NCI-H748 treated with DMSO at 0.1 percent for 48 hours (cell line): ENCODE measurements at places on chromosomes 1 and 21.

DNA sequence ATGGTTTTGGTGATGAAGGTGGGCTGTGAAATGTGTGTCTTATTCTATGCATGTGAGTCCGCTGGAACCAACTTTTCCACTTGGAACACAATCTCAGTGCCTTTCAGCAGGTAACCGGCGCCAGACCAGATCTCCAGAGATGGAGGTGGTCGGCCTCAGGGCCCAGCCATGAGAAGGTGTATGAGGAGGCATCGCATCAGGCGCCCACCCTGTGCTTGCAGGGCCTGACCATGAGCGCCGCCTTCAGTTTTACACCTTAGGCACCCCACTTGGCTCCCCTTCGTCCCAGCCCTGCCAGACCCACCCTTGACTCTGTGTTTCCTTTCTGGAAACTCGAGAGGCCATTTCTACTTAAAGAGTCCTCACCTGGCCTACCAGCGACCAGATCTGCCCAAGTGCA, 48.6 kb upstream of the ATF3 start:
- DNase-seq = no peak

GRCh38 chr1:30383221-30383711, 340.1 kb downstream of the MATN1 start:
- DNase-seq = no peak

GRCh38 chr1:170157820-170158219, 12.1 kb downstream of the NTMT2 start:
- DNase-seq = no peak

DNA sequence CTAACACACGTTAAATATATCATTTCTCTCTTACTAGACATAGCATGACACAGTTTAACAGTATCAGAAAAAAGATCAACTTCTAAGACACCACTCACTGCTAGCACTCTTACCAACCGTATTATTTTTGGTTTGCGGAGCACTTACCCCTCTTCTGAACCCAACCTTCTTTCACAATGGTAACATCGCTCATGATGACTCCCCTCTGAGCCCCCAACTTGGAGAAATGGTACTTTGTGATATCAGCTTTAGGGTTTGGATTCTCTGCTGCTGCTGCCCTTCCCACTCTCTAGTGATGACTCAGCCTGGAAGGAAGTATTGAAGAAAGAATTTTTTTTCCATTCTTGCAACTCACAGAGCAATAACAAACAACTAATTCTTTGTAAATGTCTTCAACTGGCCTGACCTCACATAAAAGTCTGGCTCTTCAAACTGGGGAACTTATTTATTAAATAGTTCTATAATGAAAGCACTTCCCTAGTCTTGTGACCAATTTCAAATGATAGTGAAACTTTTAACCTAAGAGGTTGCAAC, 7.0 kb downstream of the AKT3 start:
- DNase-seq = no peak

DNA sequence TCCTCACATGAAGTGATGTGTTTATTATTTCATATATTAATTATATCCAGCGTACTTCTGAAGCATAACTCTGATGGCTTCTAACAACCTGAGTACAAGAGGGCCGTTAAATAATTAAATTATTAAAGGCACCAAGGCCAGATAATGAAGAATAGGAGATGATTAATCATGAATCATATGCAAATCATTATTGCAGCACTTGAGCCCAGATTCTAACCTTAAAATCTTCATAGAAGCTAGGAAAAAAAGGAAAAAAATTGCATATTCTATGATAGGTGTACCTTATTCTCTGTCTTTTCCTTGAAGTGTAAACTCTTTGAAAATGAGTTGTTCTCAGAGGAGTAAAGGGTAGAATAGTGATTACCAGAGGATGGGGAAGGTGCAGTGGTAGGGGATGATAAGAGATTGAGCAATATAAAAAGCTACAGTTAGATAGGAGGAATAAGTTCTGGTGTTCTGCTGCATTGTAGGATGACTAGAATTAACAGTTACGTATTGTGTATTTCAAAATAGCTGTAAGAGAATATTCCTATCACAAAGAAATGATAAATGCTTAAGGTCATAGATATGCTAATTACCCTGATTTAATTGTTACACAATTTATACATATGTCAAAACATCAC, 51.1 kb downstream of the SWT1 start:
- DNase-seq = no peak

- no peak for DNase-seq
Measured at GRCh38 chr1:200079232-200079940, 51.9 kb downstream of the NR5A2 start.

- DNase-seq = no peak
Measured at GRCh38 chr1:230194525-230194924, 127.5 kb downstream of the GALNT2 start.

DNA sequence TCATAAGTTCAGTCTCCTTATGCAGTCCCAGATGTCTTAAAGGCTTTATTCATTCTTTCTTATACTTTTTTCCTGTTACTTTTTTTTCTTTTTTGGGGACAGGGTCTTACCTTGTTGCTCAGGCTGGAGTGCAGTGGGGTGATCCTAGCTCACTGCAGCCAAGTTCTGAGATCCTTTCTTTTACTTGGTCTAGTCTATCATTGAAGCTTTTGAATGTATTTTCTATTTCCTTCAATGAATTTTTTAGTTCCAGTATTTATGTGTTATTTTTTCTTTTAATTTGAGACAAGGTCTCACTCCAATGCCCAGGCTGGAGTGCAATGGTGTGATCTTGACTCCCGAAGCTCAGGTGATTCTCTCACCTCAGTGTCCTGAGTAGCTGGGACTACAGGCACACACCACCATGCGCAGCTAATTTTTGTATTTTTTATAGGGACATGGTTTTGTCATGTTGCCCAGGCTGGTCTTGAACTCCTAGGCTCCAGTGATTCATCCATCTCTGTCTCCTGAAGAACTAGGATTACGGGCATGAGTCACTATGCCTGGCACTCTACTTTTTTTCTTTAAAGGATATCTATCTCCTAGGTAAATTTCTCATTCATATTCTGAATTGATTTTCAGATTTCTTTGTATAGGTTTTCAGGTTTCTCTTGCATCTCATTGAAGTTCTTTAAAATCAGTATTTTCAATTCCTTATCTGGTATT, 26.1 kb upstream of the GTF2B start:
- DNase-seq = no peak

DNA sequence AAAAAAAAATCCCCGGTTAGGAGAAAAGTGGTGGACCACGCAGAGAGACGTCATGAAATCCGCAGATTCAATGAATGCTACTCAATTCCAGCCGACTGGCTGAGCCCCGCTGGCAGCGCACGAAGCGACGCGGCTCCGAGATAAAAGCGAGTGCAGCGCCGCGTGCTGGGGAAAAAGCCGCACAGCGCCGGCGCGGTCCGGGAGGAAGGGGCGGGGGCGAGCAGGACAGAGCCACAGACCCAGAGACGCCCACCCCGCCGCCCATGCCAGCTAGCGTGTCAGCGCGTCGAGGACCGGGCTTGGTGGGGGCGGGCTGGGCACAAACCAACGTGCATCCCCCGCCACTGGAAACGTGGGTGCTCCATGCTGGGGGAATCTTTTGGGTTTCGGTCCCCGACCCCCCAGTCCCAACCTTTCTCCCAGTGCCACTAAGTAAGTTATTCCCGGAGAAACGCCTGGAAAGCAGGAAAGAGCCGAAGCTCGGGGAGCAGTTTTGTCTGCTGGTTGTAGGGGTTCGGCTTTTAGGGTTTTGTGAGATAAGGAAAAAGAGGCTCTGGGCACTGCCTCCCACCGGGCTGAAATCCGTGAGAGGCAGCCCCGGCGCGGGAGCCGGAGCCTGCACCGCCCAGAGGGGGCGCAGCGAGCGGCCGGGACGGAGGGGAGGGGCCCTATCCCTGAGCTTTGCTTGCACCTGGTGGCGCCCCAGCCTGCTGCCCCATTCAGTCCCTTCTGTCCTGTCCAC, at the start of gene KCNJ6:
Gene KCNJ6 (minus strand): TSS at position 148 of the 742 bp plus-strand sequence. CDS start 75,775 bp downstream, outside the sequence.
- DNase-seq = peak; percentile 76

DNA sequence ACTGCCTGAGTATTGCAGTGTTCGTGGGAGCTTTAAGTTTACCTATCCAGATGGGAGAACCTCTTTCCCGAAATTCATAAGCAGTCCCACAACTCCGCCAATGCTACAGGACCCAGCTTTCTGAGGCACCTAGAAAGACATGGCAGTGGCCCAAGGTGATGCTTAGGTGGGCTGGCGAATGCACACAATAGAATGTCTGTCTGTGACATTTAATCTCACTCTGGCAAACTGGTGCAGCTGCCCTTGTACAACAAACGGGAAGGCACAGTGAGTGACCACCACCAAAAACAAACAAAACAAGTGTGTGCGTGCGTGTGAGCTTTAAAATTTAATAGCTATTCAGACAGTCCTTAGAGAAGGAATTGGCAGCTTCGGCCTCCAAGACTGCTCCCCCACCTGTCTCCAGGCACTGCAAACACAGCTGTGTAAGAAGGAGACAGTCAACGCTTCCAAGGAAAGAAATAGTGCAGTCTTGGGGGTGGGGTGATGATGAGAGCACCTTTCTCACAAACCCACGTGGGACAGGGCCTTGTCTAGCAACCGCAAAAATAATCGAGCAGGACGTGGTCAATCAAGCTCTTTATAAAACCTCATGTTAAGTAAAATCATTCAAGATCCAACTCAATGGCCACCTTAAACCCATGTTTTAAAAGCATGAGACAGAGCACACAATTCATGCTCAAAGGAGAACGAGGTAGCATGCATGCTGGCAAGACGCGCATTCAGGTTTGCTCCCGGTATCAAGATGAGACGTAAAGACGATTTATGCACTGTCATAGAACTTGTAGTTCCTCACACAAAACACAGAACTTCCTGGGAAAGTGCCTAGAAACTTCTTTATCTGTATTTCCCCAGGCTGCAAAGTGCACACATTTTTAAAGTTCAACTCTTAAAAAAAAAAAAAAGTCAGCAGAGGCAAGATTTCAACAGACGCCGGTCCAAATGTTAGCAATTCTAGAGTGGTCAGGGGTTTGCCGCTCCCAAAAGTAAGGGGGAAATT, 84.1 kb downstream of the TM2D1 start:
- DNase-seq = peak; percentile 33

DNA sequence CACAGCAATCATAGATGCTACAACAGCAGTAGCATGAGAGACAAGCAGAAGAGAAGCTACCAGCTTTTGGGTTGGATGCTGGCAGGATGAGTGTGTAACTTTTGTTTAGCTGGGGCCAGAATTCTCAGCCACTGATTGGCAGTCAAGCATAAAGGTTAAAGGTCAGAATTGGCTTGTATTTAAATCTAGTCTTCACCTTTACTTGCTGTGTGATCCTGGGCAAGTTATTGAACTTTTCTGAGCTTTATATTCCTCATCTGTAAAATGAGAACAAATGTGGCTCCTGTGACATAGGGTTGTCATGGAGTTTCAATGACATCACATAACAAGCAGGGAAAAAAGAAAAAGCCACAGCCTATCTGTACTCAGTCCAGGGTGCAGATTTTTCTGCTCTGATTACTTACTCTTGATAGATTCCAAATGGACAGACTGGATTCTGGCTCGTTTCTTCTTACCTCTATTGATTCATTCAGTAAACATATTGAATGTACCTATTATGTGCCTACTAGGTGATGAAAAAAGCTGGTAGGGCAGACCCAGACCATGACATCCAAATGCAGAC, 2.8 kb upstream of the AZIN2 start:
- no peak for DNase-seq

DNA sequence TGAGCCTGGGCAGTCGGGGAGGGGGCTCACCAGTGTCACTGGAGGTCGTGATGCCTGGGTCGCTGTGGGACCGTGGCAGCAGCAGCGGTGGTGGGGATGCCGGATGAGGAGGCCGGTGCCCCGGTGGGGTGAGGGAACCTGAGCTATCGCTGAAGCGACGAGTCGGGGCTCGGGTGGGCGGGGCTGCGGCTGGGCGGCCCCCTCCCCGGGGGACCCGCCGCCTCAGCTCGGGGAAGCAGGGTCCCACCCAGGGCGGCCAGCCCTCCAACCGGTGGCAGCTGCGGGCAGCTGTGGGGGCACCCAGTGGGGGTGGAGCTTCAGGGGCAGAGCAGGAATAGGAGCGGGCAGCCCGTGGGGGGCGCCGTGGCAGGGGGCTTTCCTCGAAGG, 5.0 kb downstream of the ENTREP3 start:
- no peak for DNase-seq
